ENCODE measurements at places on chromosomes 1 and 21.
A peak's percentile ranks its signal among the peaks of the same experiment; 100 is the strongest.

- no peaks in the 10 kb centered on the region for H3K27me3 ChIP-seq
- peaks cover 8% of the 10 kb centered on the region for H3K4me1 ChIP-seq
- no peak overlapping the region for H3K27ac ChIP-seq
- H3K36me3 ChIP-seq: no peaks in the 10 kb centered on the region
- peak; percentile 39 for DNase-seq
Observed at GRCh38 chr1:8992936-8993687, 33.1 kb downstream of the SLC2A7 start.

DNA sequence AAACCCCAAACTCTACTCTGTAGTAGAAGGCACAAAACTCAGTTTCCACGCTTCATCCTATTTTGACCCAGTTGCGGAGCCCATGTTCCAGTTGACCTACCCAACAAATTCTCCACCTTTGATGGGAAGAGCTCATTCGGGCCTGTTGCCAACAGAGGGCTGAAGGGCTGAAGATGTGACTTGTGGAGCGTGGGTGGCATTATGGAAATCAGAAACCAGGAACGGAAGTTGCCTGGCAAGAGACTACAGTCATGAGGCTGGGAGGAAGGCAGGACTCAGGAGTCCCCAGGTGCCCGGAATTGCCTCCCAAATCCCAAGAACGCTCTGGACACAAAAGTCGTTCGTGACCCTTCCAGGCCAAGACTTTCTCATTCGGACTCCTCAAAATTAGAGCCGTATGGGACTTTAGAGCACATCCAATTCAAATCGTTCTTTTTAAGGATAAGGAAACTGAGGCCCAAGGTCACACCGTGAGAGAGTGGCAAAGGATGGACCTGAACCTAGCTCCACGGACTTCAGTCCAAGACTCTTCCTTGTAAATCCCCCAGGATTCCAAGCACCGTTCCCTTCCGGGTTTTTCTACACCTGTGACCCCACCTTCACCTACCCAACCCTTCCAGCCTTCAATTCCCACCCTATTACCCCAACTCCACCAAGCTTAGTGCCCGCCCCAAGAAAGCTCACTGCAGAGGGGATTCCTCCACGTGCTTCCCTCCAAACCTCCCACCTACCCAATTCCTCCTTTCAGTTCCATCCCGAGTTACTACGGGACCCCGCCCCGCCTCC lies 739 bp downstream of the SMG5 start:
- peak overlapping the region; percentile 99 for H3K4me3 ChIP-seq
- peak overlapping the region; percentile 92 for H3K27ac ChIP-seq

DNA sequence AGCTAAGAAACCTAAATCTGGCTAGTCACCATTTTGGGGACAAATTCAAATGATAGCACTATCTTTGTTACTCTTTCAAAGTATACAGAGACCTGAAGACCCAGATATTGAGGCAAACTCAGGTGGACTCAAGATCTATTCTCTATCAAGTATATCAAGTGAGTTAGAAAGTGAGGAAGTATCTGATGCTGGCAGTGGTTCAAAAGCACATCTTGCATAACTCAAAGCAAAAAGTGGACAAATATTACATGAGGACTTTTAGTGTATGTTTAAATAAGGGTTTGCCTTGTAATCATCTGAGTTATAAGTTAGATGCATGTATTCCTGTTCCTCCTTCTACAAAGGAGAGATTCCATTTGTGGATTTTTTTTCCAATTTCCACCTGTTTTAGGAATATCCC lies 338.4 kb downstream of the DISC1 start:
- H3K4me3 ChIP-seq: no peak overlapping the region
- H3K27me3 ChIP-seq: no peaks in the 10 kb centered on the region
- H3K27ac ChIP-seq: no peak overlapping the region
- no peaks in the 10 kb centered on the region for H3K4me1 ChIP-seq

GRCh38 chr1:115170377-115170776 lies 81.1 kb upstream of the TSPAN2 start:
- H3K36me3 ChIP-seq: no peaks in the 10 kb centered on the region
- no peaks in the 10 kb centered on the region for H3K4me1 ChIP-seq
- peaks cover 38% of the 10 kb centered on the region for H3K27me3 ChIP-seq
- no peak overlapping the region for H3K27ac ChIP-seq
- DNase-seq: no peak
- H3K4me3 ChIP-seq: no peak overlapping the region

GRCh38 chr1:226637147-226637935 lies 88.8 kb downstream of the STUM start:
- H3K27me3 ChIP-seq: no peaks in the 10 kb centered on the region
- H3K4me1 ChIP-seq: peaks cover 45% of the 10 kb centered on the region
- H3K36me3 ChIP-seq: peaks cover 26% of the 10 kb centered on the region
- DNase-seq: peak; percentile 3
- H3K27ac ChIP-seq: no peak overlapping the region

DNA sequence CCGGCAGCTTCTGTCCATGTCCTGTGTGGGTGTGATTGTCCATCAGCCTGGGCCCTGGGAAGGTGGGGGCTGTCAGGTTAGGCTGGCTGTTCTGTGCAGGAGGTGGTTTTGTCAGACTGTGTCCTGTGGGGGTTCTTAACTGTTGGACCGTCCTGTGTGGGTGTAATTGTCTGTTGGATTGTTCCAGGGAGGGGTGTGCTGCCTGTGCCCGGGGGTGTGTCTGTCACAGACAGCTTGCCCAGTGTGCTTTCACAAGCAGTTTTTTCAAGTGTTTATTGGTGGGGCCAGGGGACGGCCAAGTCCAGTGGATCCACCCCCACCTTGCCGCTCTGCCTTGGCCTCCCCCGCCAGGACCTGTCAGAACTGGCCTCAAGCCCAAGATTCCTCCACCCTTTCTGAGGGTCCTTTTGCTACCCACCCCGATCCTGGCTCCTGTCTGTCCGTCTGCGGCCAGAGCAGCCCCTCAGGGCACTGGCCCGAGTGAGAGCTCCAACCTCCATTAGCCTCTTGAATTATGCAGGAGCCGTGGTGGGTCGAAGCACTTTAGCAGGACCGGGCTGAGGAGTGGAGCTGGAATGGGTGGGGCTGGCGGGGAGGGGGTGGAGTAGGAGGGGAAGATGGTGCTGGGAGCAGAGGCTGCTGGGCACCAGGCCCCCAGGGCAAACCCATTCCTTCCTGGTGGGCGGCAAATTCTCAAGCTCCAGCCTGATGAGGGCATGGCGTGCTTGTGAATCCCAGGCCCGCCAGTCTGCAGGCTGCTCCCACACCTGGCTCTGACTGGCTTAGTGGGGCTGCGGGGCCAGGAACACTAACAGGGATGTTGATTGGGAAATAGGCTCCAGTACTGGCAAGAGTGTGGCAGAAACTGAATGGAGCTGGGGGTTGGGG lies 47.2 kb downstream of the PTPRF start:
- H3K4me3 ChIP-seq: no peak overlapping the region
- DNase-seq: no peak
- no peak overlapping the region for H3K27ac ChIP-seq
- H3K36me3 ChIP-seq: no peaks in the 10 kb centered on the region

- H3K4me1 ChIP-seq: no peaks in the 10 kb centered on the region
- no peak overlapping the region for H3K27ac ChIP-seq
Observed at GRCh38 chr1:7421471-7422075, 349.5 kb upstream of the VAMP3 start.

DNA sequence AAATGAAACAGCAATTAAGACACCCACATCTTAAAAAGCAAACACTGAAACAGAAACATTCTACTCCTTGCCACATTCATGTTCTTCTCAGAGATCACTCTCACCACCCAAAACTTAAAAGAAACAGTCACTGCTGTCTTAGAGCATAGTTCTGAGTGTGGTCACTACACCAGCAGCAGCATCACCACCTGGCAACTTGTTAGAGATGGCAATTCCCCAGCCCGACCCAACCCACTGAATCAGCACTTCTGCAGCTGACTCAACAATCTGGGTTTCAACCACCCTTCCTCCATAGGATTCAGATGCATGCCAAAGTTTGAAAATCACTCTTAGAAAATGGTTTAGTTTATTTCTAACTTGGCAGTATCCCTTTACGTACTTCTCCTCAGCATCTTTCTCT lies 126.1 kb downstream of the CDC42BPA start:
- DNase-seq: peak; percentile 32
- peaks cover 2% of the 10 kb centered on the region for H3K4me1 ChIP-seq
- peaks cover 6% of the 10 kb centered on the region for H3K27me3 ChIP-seq

DNA sequence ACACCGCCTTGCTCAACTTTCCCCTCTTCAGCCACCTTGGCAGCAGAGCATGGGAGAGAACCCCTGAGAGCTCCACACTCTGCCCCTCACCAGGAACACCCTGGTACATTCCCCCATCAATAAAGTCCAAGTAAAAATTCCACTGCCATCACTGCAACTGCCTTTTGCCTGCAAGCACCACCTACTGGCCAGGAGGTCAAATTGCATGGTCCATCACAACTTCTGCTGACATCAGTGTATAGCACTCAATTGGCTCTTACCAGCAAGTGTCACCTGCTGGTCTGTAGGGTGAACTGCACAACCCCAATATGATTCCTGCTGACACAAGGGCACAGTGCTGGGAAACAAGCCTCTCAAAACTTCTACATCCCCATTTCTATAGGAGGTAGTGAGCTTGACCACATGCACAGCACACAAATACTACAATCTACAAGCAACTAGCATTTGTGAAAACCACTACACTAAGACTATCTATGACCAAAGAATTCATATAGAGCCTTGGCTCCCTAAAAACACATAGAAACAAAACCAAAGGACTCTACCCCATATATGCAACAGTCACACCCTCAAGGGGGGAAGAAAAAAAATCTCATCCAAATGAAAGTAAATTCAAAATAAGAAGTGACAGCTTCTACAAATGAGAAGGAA lies 69.2 kb downstream of the FASLG start:
- no peaks in the 10 kb centered on the region for H3K36me3 ChIP-seq
- no peak overlapping the region for H3K27ac ChIP-seq
- DNase-seq: peak; percentile 71
- no peaks in the 10 kb centered on the region for H3K27me3 ChIP-seq

DNA sequence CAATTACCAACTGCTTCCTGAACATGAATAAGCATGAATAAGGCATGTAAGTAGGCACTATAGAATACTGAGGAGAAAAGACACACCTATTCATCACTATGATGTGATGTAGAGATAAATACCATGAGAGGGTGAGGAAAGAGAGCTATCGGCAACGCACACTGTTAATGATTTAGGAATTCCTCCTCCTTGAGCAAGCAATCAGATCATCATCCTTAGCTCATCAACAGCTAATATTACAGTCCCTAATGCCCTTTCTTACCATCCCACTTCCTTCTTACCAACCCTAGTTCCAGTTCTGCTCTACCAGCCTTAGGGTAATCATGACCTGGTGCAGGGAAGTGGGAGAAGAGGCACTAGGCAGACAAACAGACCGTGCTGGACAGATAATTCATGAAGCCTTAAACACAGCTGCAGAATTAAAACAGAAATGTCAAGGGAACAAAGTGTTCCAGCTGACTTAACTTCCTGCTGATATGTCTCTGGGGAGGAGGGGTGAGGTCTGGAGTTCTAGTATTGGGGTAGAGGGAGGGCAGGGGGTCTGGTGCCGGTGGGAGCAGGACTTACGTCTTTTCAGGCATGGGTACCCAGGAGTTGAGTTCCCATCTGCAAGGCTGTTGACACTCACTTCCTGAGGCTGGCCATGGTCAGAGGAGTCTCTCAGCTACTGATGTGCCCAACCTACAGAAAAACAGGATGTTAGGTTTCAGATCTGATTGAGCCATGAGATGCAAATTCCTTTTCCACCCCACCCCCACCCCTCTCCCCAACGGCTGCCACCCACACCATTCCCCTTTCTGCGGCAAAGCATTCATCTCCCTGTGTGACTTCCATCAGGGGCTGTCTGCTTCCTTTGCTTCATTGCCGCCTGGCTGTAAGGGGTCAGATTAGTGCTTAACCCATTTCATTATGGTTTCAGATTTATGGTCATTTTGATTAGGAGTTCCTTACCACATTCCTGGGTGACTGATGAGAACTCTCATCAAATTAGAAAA lies 12.6 kb upstream of the RCSD1 start:
- peaks cover 48% of the 10 kb centered on the region for H3K4me1 ChIP-seq
- no peaks in the 10 kb centered on the region for H3K36me3 ChIP-seq
- peak; percentile 46 for DNase-seq
- H3K4me3 ChIP-seq: peak overlapping the region; percentile 70

DNA sequence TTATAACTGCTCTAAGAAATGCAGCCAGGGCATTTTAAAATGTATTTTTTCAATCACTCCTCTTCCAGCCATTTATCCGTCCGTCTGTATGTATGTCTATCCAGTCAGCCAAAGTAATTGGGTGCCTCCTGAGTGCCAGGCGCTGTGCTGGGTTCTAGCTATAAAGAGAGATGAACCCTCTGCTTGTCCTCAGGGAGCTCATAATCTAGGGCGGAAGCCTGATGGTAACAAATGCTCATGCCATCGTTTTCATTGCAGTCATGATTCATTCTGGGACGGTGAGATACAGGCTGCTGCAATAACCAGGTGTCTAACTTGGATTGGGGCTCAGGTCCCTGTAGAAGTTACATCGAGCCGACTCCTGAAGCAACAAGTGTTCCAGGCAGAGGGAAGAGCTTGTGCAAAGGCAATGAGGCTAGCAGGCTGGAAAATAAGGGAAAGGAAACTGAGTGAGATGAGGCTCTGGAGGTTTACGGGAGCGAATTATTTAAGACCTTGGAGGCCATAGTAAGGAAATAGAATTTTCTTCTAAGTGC lies 11.6 kb downstream of the IFI6 start:
- no peaks in the 10 kb centered on the region for H3K27me3 ChIP-seq
- peak; percentile 36 for DNase-seq
- H3K36me3 ChIP-seq: no peaks in the 10 kb centered on the region
- H3K4me1 ChIP-seq: peaks cover 44% of the 10 kb centered on the region
- H3K4me3 ChIP-seq: peak overlapping the region; percentile 84

DNA sequence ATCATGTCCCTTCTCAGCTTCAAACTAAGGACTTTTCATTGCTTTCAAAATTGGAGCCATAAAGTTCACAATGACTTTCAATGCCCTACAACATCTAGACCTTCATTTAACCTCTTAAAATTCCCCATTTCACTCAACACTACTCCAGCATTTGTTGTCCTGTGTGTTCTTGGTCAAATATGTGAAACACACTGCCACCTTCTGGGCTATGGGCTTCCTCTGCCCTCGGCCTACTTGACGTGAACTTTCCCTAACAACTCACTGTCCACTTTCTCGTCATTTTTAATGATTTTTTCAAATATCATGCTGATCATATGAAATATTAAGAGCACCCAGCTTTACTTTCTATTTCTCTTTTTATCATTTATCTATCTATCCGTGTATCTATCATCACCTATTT lies 2018.4 kb downstream of the NCAM2 start:
- H3K36me3 ChIP-seq: no peaks in the 10 kb centered on the region
- no peak overlapping the region for H3K27ac ChIP-seq
- no peaks in the 10 kb centered on the region for H3K27me3 ChIP-seq
- no peaks in the 10 kb centered on the region for H3K4me1 ChIP-seq
- no peak overlapping the region for H3K4me3 ChIP-seq

Data from activated naive CD4-positive, alpha-beta T cell treated with anti-CD3 and anti-CD28 coated beads for 36 hours (primary cell).